BE2C (cell line): ENCODE measurements at places on chromosomes 5 and 9.

DNA sequence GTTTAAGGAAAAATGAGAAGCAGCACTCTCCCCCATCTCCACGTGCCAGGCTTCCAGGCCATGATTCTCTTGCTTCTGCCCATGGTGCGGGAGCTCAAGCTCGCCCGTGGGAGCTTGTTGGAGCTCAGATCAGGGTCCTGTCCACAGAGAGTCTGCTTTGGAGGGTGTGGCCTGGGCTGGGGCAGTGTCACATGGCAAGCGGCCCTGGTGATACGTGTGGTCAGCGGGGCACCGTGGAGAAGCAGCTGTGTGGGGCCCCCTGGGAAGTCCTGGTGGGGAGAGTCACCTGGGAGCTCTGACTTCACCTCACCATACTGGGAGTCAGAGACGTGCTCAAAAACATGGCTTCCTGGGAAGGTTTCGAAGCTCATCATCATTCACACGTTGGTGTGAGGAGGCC, 275.3 kb downstream of the GADD45G start:
- no peak for DNase-seq

GRCh38 chr5:167770461-167770860, 521.0 kb upstream of the WWC1 start:
- DNase-seq: no peak

- DNase-seq: no peak
These were observed 4.0 kb upstream of the ZSWIM6 start for GRCh38 chr5:61327760-61328753.

DNA sequence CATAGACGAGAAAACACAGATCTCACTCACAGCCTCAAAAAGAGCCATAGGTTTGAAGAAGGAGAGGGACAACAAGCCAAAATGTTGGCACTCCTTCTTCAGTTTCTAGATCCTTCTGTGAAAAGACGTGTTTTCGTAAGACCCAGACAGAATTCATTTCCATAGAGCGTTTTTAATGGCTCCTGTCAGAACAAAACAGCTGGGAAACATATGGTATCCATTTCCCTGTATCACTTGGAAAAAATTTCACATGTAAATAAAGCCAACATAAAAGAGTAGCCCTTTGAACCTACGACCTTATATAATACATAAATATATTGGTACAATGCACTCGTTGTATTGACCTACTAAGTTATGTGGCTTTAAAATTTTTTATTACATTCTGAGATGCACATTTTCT, 108.1 kb downstream of the SNCAIP start:
- DNase-seq: no peak

DNA sequence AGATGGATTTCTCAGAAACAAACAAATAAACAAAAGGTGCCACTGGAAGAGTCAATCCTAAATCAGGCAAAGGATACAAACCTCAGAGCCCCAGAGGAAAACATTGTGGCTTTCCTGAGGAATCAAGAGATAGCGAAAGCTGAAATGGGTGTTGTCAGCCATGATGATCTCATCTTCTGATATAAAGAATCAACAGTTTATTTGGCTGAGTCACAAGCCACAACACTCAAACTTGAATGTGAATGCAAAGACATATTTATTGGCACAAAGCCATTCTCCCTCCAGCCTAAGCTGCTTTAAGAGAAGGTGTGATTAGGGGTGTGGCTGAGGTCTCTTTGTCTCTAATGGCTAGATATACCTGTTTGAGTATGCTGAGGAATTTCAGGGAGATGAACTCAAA, 73.3 kb upstream of the NREP start:
- DNase-seq: no peak

- DNase-seq: no peak
These were observed 505 bp downstream of the CREB3 start for GRCh38 chr9:35732800-35733541.

- DNase-seq: no peak
These were observed 49.1 kb upstream of the SEMA4D start for GRCh38 chr9:89547000-89547399.

GRCh38 chr9:130732793-130733221, 39.2 kb downstream of the EXOSC2 start:
- no peak for DNase-seq

DNA sequence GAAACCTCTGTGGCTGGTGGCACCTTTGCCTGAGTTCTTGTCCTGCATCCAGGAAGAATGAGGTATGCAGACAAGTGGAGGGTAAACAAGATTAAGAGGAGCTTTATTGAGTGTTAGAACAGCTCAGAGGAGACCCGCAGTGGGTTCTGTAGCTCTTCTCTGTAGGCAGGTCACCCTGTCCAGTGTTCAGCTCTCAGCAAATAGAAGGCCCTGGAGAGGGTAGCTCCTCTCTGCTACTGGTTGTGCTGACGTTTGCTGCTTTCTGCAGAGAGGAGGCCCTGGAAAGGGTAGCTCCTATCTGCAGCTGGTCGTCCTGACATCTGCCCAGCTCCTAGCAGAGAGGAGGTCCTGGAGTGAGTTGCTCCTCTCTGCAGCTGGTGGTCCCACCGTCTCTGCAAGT, 96.8 kb upstream of the CCDC112 start:
- no peak for DNase-seq

DNA sequence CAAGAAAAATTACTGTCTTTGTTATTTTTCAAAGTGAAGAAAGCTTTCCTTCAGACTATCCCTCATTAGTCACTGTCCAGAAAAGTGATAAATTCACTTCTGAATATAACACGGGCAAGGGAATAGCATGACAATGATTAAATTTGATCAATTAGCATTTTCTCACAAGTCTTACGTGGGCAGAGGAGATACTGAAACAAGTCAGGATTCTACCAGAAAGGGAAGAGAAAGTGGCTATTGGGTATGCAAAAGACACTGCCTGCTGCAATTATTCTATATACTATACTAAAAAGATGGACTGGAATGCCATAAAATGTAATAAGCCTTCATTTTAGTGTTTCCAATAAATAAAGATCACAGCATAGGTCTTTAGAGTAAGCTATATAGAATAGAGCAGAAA, 7.4 kb downstream of the COX7C start:
- DNase-seq: no peak
